ENCODE measurements at places on chromosomes 3 and 15.

- no peak for DNase-seq
Measured at GRCh38 chr15:29571792-29572431, 250.4 kb downstream of the TJP1 start.

GRCh38 chr3:128823631-128824030, 55.8 kb upstream of the ACAD9 start:
- no peak for DNase-seq

- DNase-seq, result no peak
Measured at GRCh38 chr3:111735243-111735758, 123.8 kb upstream of the PHLDB2 start.

DNA sequence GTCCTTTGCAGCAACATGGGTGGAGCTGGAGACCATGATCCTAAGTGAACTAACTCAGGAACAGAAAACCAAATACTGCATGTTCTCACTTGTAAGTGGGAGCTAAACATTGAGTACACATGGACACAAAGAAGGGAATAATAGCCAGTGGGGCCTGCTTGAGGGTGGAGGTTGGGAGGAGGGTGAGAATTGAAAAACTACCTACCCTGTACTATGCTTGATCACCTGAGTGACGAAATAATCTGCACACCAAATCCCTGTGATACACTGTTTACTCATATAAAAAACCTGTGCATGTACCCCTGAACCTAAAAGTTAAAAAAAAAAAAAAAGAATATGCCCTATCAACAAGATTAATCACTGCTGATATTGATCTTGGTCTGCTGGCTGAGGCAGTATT, 58.7 kb upstream of the ADAMTSL3 start:
- DNase-seq, result no peak

- DNase-seq, result no peak
Measured at GRCh38 chr15:62927196-62927595, 115.4 kb upstream of the TPM1 start.
